ENCODE measurements at places on chromosomes 5 and 9. TPM values are rescaled to one million over a fixed set of nuclear protein-coding genes. Genes with fewer than 3 reads are reported as not detected.

The ADAMTS2 gene
- 0.10 TPM for total RNA-seq

The SLC6A3 gene
- total RNA-seq, result 0.97 TPM

The NR2F1-AS1 gene
- 3.1 TPM for total RNA-seq

The EGFLAM gene
- 0.37 TPM for total RNA-seq

The SH3TC2 gene
- total RNA-seq, result 0.69 TPM

The BAAT gene
- 0.32 TPM for total RNA-seq

The ORM1 gene
- not detected for total RNA-seq

The CDKN2AIPNL gene
- total RNA-seq, result 41.2 TPM

The SH3GL2 gene
- total RNA-seq, result 0.05 TPM

The PCDHGB5 gene
- total RNA-seq, result 2.4 TPM

The RPS23 gene
- total RNA-seq, result 3,600 TPM

The PCDHB13 gene
- total RNA-seq, result 0.08 TPM

The ARSI gene
- total RNA-seq, result 34.3 TPM

The IL13 gene
- not detected for total RNA-seq

The TARS1 gene
- total RNA-seq, result 167 TPM

The PCDHA6 gene
- 0.08 TPM for total RNA-seq

Measured in A549 treated with Hydrocortisone at 1 μM for 4 hours (cell line).